Stimulated activated CD8-positive, alpha-beta memory T cell treated with anti-CD3 and anti-CD28 coated beads, Interleukin-7, amount 100 ng/mL, for 1 hour (primary cell): ENCODE measurements at places on chromosomes 4 and X.

DNA sequence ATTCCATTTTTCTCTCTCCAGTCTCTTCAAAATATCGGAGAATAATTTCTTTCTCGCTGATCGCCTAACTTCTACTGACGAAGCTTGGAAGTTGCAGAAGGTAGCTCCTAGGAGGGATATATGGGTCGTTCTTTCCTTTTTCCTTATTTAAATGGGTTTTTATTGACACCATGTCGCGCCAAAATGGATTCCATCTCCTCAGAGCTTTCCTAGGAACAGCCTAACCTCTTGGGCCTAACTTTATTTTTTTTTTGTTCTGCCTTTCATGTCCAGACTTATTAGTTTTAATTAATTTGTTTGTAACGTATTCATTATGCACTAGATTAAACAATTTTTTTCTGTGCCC lies 359.4 kb upstream of the ZCCHC13 start:
- DNase-seq, result no peak

DNA sequence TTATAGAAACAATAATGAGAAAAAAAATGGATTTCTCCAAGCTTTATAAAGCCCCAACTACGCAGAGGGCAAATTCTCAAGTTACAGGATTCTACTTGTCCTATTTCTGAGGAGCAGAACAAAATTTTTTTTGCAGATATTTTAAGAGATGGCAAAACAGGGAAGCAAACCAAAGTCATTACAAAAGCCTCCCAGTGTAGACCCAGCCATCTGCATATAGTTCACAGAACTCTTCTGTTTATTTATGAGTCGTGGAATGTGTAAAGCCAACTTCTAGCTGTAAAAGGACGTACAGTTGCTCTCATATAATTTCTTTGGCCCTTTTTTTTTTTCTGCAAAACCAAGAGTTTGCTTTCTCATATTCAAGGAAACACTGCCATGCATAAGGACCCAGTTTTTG lies 120.4 kb downstream of the PCDH7 start:
- no peak for DNase-seq

GRCh38 chrX:53479301-53479700 lies 45.1 kb upstream of the HSD17B10 start:
- no peak for DNase-seq

- no peak for DNase-seq
These were observed 121.6 kb upstream of the EPHA5 start for GRCh38 chr4:65791812-65792308.

DNA sequence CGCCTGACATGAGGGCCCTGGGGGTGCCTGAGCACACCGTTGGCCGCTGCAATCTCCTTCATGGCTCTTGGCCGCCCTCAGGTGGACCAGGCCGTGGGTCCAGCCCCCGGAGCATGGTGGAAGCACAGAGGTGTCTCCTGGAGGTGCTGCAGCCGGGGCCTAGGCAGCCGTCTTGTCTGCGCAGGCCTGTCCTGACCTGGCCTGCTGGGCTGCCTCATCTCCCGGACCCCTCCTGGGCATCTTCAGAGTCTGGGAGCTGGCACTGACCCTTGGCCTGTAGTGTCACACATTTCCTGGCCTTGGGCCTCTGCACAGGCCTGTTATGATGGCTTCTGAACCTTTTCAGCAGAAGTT lies 20.9 kb downstream of the UVSSA start:
- no peak for DNase-seq

DNA sequence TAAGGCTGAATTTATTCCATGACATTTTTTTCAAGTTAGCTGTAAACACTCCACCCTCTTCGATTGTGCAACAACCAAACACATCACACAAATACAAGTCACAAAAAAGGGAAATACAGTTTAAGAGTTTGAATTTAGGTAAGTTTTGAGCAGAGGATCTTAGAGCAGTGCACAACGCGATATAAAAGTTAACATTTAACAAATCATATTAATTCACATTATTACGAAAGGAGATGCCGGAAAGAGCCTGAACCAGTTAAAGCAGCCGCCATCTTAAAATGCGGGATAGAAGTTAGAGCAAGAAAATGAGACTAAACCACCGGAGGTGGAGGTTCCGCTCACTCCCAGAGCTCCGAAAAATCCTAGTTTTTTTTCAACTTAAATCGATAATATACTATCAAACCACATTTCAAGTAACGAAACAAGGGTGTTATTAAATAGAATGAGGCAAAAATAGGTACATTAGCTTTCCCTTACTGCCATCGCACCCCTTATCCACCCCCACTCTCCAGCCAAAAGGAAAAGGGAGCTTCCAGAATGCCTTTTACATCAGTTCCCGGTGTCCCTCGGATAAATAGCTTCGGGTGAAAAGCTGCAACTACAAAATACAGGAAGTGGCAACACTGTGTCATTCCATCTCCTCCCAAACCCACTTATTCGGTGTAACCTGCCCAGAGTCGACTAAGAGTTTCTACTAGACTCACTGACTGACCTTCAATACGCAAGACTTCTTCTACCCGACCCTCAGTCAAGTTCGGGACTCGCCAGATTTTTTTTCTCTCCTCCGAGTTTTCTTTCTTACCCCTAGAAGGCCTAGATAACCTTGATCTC lies 1.9 kb downstream of the UBE2D3 start:
- no peak for DNase-seq

DNA sequence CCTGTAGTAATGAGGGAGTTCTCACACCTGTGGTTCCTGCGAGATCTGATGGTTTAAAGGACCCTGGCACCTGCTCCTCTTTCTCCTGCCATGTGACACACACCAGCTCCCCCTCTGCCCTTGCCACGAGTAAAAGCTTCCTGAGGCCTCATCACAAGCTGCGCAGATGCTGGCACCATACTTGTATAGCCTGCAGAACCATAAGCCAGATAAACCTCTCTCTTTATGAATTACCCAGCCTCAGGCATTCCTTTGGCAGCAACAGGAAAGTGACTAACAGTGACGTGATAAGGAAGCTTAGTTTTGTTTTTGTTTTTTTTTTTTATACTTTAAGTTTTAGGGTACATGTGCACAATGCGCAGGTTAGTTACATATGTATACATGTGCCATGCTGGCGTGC lies 130.9 kb downstream of the AFAP1 start:
- DNase-seq, result no peak

DNA sequence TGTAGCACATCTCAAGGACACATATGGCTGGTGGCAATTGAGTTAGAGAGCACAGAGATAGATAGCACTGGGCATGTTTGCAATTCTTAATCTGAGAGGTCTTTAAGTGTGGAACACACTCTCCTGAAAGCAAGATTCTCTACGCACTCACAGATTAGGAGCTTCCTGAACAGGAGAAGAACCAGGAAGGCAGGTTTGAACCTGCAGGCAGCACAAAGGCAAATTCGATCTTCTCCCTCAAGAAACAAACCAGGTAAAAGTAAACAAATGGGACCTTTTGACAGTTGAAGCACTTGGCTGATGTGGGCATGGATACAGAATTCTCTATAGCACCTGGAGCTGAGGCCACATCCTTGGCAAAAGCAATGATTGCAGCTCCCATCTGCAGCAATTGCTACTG lies 24.3 kb downstream of the HS3ST1 start:
- DNase-seq, result no peak

DNA sequence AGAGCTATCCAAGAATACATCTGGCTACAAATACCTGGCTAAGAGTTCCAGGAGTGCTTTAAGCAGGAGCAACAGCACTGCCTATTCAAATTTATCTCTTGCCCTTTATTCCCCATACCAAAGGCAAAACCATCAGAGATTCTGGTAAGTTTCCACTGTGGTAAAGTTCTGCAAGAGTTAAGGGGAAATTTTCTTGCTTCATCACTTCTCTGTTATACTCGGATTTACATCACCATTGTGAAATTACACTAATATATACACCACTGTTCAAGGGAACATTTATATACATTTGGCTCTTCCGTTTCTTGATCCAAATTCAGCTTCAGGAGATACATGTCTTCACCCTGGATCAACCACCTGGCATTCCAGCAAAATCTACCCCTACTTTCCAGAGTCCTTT lies 70.8 kb upstream of the PTPN13 start:
- no peak for DNase-seq

- no peak for DNase-seq
These were observed 17.7 kb upstream of the ZIC3 start for GRCh38 chrX:137548261-137548660.

DNA sequence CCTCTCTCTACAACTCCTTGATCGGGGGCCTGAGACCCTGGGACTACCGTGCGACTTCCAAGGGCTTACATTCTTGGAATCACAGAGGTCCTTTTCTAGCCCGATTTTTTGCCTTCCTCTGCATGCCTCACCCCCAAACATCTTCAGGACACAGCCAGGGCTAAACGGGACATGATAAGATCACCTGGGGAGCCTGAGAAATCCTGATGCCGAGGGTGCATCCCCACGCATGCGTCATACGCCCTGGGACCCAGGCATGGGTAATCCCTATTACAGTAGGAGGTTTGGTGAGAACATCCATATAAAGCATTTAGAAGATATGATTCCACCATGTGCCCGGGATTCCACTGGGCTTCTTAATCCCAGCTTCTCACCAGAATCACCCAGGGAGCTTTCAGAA lies 77.1 kb downstream of the DCTD start:
- no peak for DNase-seq

- DNase-seq, result no peak
These were observed 92.3 kb downstream of the BCOR start for GRCh38 chrX:40005292-40006011.

GRCh38 chrX:152600853-152601633 lies 36.7 kb upstream of the GABRQ start:
- no peak for DNase-seq

GRCh38 chr4:101851672-101852071 lies 61.1 kb downstream of the BANK1 start:
- DNase-seq, result no peak
